ENCODE measurements at places on chromosomes 3 and 15.

GRCh38 chr3:152243721-152244516 is 24.8 kb upstream of the MBNL1 start:
- no peak for DNase-seq

DNA sequence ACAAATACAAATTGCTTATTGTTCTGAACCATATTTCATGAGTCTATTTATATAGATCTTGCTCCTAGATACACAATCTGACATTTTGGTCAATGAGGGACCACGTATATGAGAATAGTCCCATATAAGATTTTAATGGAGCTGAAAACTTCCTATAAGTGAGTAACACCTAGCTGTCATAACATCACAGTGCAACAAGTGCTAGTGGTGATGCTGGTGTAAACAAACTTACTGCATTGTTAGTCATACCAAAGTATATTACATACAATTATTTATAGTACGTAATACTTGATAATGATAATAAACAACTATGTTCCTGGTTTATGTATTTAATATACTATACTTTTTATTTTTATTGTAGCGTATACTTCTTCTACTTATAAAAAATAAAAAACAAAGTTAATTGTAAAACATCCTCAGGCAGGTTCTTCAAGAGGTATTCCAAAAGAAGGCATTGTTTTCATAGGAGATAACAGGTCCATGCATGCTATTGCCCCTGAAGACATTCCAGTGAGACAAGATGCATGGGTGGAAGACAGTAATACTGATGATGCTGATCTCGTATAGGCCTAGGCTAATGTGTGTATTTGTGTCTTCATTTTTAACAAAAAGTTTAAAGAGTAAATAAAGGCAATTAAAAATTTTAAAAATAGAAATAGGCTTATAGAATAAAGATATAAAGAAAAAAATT is 46.8 kb upstream of the NAALADL2 start:
- DNase-seq, result no peak

DNA sequence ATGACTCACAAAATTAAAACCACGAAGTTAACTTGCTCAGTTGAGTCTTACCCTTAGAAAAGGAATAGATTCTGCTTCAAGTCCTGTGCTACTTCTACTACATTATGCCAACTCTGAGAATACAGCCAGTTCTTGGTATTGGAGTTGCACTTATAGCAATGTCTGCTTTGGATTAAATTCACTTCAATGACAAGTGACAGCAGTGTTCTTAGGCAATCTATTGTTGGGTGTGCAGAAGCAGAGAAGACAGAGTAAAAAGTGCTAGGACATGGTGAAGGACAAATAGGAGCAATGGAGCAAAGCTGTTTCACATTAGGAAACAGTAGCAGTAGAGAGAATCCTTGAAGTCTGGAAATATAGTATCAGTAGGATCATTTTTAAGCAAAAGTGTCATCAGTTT is 713.1 kb downstream of the SI start:
- no peak for DNase-seq

DNA sequence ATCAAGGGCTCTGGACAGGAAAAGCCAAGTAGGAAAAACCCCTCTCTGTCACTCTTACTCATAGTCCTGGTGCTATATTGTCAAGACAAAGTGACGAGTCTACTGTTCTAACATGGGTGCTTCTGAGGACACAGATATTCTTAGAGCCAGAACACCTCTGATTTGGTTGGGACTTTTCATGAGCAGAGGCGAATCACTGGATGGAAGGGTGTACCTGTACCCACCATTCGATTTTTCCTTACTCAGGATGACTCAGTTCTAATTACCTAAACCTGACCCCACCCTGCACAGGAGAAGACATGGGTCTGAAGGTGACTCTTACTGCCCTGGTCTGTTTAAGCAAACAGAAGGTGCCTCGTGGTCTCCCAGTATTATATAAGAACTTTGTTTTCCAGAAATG is 58.5 kb downstream of the ABCC5 start:
- DNase-seq, result no peak

- DNase-seq, result no peak
These were observed 82.3 kb downstream of the AAGAB start for GRCh38 chr15:67172172-67172571.

DNA sequence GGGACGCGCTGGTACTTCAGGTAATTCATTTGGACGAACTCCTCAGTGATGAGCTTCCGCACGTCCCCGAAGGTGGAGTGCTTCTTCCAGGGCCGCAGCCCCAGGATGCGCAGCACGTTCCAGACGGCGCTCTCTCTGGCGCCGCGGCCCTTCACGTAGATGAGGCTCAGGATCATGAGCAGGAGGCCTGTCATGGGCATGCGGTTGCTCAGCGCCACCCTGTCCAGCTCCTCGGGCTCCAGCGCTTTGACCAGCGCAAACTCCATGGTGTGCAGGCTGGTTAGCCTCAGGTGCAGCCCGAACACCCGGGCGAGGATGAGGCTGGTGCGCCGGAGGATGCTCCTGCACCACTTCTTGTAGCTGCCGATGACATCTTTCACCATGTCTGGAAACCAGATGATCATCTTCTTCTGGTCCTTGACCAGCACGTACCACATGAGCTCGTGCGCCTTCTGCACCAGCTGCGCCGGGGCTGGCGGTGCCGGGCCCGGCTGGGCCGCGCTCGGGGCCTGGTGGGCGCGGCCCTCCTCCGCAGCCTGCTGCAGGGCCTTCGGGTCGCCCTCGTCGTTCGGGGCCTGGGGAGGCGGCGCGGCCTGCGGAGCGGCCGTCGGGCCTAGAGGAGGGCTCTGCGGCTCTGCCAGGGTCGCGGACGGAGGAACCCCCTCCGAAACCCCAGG is 501 bp downstream of the NDN start:
- peak; percentile 21 for DNase-seq

- DNase-seq, result no peak
These were observed 356.5 kb downstream of the ZIC4 start for GRCh38 chr3:147049821-147050220.

- no peak for DNase-seq
These were observed 8.3 kb upstream of the CHRM5 start for GRCh38 chr15:33959844-33960548.

GRCh38 chr15:99970891-99971430 is 237.7 kb upstream of the LYSMD4 start:
- no peak for DNase-seq

DNA sequence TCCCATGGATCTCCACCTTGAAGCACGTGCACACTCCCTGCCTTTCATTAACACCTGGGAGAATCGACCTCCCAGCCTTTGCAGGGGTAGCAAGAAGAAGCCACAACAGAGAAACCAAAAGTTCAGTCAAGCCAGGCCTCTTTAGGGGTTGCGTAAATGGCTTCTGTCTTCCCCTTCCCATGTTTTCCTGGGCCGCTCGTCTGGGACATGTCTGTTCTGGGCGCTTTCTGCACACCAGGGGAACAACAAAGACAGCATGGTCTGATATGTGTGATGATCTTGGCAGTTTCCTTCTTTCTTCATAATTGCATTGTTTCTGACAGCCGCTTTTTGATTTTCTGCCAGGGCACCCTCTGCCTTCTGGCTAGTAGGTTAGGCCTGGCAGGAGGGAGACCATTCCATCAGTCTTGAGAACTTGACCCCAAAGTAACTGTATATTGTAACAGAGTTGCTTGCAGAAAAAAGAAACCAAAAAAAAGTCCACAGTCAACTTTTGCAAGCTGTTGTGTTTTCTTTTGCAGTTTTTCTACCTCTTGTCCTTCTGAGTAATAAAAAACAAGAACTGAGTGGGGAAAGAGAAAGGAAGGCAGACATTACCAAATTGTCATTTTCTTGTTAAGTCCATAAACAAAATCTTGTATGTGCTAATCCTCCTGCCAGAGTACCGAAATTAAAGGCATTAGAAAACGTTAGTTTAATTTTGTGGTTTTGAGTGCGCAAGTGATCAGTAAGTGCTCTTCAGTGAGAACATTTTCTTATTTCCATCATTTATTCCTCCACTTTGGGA is 56.0 kb upstream of the FURIN start:
- DNase-seq, result no peak

- DNase-seq, result no peak
These were observed 60.5 kb downstream of the MYRIP start for GRCh38 chr3:39869890-39870289.

GRCh38 chr15:43934480-43934879 is 107.7 kb downstream of the WDR76 start:
- no peak for DNase-seq

DNA sequence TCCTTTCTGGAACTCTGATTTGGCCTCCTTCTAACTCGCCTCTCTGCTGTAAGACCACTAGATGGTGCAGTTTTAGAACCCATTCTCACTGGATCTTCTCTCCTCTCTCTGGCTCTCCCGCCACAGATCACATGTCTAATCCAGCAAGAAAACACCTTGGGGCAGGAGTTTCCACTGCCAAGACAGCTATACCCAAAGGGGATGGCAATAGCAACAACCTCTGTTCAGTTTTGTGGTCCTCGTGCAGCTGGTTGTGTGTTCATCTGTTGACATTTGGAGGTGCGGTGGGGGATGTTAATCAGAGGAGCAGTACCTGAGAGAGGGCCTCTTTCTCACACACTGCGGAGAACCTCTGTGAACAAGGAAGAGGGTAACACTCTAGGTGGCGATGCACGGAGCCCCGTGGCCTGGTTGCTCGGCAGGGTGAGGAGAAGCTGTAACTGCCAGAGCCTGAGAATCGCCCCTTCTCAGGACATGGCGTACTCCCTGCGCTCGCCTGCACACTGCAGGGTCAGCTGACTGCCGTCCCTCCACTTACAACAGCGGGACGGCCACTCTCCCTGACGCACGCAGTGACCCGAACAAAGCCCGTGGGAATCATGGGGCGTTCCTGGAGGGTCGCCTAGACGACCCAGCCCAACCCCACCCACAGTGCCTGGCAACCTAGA is at the start of gene TEX55:
Gene TEX55 (plus strand): TSS at position 666 of the 668 bp plus-strand sequence. CDS start 25 bp downstream, outside the sequence.
- no peak for DNase-seq

DNA sequence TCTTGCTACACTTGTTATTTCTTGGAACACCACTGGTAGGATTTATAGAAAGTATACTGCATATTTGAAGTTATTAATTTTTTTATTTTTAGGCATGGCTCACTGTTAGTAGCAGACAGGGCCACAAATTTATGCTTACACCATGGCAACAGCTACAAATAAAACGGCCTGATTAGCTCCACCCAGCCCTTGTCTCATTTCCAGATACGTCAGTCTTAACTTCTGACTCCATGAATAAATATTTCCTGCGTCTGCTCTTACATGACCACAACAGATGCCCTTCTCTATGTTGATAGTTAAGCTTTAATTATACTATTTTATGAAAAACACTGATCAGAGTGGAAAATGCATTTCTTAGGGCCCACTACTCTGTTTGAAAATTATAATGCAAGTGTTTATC is 62.3 kb upstream of the CPOX start:
- no peak for DNase-seq

GRCh38 chr3:193673845-193674244 is 80.8 kb downstream of the OPA1 start:
- DNase-seq, result peak; percentile 8

DNA sequence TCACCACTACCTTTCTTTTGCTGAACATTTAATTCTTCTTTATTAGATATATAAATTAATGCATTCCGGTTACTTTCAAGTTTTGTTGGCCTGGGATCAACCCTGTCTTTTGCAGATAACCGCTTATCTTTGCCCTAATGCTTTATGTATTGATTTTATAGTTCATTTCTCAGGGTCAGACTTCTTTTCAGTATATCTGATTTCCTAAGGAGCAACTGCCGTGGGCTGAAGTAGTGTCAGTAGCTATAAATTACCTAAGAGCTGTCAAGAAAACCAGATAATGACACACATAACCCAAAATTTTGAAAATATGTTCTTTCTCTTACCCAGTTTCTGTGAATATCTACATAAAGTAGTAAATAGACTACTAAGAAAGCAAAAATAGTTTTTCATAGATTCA is 38.0 kb downstream of the COL6A5 start:
- DNase-seq, result no peak

DNA sequence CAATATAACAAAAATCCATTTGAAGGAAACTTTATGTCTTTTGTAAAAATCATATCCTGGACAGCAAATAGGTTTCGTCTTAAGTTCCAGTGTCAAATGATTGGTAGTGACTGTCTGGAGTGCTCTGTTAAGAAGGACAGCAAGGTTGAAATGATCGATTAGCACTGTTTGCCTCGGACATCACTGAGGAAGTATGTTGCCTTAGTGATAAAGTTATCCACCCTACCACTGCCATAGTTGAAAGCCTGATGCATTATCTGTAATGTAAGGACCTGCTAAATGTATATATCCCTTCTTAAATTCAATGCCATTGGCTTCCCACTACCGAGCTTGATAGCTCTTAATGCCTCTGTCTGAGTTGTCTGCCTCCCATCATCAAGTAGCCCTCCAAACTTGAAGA is 70.0 kb downstream of the CFAP20DC start:
- no peak for DNase-seq

DNA sequence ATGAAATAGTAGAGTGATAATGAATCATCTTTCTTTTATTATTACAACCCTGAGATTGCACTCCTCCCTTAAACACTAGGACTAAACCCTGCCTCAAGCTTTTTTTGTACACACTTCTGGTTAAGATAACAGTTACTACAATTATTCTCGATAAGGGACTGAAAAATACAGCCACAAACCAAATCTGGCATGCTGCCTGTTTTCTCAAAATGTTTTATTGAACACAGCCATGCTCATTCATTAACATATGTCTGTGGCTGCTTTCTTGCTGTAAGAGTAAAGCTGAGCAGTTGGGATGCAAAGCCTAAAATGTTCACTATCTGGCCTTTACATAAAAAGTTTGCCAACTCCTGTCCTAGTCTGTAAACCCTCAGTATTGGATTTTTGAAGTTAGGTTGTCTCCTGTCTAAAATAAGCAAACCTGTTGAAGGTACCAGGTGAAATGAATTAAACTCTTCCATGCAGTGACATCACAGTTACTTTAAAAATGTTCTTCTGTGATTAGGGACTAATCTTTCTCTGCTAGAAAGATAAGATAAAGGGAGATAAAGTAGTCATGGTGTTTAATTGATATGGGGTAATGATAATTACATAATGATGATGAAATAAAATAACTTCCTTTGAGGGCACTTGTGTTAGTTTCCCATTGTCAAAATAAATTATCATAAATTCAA is 218.2 kb downstream of the STXBP5L start:
- no peak for DNase-seq

GRCh38 chr3:81198216-81198615 is 563.2 kb downstream of the GBE1 start:
- no peak for DNase-seq
